ENCODE measurements at places on chromosomes 4 and X. TPM values are rescaled to one million over a fixed set of nuclear protein-coding genes. Genes with fewer than 3 reads are reported as not detected.

Gene HTR2C
- total RNA-seq, result not detected

Gene CLTRN
- not detected for total RNA-seq

Gene TMEM131L
- total RNA-seq, result 34.0 TPM

Gene XAGE1A
- total RNA-seq, result not detected

Gene CDKL5
- 0.68 TPM for total RNA-seq

Gene FGFR3
- 0.39 TPM for total RNA-seq

Gene ARHGEF38
- not detected for total RNA-seq

Gene NSG1
- total RNA-seq, result 1.1 TPM

Gene F8A2
- total RNA-seq, result not detected

Gene OGT
- total RNA-seq, result 309 TPM

Gene ADAMTS3
- not detected for total RNA-seq
